ENCODE measurements at places on chromosomes 2 and 18.

DNA sequence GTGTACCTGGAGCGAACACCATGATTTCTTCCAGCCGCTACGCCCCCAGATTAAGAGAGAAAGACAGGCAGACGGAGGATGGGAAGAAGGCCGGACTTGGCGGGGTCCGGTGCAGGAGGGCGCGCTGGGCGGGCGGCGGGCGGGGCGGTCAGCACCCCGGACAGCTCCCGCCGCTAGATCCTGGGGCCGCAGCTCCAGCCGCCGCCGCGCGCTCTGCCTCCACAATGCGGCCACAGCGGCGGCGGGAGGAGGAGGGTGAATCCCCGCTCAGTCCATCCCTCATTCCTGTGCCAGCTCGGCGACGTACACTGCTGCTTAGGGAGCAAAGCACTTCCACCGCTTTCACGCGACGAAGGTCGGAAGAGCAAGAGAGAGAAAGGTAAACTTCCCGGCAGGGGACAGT, at the start of gene AKAIN1:
Gene AKAIN1 (minus strand): TSS at position 226 of the 403 bp plus-strand sequence. CDS start 204 bp downstream, at position 22.
- peak; percentile 49 for DNase-seq

DNA sequence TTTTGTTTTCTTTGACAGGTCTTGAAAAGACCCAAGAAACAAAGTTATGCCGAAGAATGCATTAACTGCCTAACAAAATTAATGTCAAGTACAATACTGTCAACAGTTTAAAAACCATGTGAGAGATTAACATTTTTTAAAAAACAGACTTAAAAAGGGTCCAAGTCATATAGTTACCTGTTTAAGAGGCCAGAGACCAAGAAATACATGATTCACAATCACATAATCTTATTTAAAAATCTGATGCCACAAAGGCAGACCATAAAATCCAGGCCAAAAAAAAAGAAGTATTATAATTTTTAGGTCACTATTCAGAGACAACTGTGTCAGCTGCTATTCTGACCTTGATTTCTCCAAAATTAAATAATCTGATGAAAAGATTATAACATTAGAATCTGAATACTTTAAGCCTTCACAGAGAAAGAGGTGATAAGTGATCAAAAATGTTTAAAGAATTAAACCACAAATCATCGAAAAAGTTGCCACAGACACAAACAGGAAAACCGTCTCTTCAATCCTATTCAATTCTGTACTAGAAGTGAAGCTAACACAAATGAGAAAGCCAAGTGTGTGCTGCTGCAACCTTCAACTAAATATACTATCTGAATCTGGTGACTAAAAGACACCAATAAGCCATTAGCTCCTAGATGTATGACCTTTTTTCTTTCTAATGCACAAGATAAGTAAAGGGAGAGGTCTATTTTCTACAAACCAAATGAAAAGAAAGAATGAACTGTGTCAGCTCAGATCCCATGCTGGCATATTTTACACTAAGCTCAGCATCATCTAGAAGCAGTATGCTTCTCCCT, 286.0 kb downstream of the ZEB2 start:
- no peak for DNase-seq

DNA sequence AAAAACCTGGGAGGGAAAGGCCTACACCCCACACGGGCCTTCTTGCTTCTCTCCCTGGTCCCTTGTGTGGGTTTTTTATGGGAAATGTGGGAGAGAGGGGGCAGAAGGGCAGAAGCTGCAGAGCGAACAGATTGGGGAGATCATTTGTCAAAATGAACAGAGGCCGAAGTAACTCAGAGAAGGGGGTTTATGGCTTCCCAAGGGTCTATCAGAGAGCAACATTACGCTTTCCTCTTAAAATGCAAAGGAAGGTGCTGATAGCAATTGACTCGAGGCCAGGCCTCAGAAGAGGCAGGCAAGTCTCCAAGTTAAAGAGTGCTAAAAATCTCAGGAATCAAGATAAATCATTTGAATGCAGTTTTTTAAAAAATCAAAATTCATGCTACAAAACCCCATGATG, 101.5 kb downstream of the SGPP2 start:
- DNase-seq, result no peak

GRCh38 chr2:43448822-43449110, 147.1 kb downstream of the THADA start:
- DNase-seq, result no peak

DNA sequence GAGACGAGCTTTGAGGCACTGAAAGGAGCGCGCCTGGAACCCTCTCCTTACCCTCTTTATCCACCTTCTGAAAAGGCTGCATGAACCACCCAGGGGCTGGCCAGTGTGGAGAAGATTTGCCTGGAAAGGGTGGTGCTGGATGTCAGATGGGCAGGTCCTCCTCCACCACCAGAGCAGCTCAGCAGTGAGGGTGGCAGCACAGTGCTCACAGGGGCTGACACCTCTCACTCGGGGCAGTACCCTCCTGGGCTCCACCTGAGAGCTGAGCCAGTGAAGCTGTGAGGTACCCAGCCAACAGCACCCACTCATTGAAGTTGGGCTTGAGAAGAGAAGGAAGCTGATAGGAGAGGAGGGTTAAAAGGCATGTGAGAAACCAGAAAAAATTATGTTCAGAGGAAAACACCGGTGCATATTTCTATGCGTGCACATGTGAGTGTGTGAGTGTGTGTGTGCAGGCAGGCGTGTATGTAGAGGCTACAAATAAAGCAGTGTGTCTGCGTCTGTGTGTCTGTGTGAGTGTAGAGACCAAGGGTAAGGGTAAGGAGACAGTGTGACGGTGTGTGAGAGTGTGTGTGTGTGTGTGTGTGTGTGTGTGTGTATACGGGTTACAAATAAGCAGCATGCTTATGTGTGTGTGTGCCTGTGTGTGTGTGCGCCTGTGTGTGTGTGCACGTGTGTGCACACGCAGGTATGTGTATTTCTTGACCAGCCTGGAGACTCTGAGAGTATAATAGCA, 40.7 kb downstream of the TEX44 start:
- DNase-seq, result no peak

DNA sequence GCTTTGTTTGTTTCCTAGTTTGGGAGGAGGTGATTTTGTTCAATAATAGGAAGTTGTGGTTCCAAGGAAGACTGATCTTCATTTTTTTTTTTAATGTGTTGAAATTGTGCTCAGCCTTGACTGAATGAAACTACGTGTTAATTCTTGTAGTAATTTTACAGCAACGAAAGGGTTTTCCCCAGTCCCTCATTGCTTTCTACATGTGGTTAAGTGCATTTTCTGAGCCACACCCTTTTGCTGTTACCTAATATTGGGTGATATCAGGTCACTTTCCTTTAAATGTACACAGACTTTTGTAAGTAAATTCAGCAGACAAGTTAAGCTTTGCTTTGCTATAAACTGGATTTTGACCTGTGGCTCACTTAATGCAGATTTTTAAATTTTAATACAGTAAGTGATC, 73.6 kb downstream of the OTX1 start:
- DNase-seq, result no peak

- peak; percentile 22 for DNase-seq
Observed at GRCh38 chr2:109031476-109032228, 42.6 kb upstream of the EDAR start.

- DNase-seq, result no peak
Observed at GRCh38 chr2:109371481-109372170, 242.1 kb downstream of the SEPTIN10 start.

GRCh38 chr2:114025030-114025429, 135.1 kb downstream of the ACTR3 start:
- DNase-seq, result no peak
